Right atrium auricular region (tissue), 2 donors: ENCODE measurements at places on chromosomes 1 and 21. TPM values are rescaled to one million over a fixed set of nuclear protein-coding genes. Genes with fewer than 3 reads are reported as not detected.

GRCh38 chr1:12525311-12526181 lies 92.5 kb downstream of the DHRS3 start:
- DNase-seq, result peak; percentile 87

DNA sequence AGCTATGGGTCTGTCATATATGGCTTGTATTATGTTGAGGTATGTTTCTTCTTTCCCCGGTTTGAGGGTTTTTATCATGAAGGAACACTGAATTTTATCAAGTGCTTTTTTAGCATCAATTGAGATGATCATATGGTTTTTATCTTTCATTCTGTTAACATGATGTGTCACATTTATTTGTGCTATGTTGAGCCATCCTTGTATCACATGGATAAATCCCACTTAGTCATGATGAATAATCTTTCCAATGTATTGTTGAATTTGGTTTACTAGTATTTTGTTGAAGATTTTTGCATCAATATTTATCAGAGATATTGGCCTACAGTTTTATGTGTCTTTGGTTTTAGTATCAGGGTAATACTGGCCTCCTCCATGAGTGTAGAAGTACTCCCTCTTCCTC lies 61.7 kb downstream of the GPR137B start:
- no peak for DNase-seq

- no peak for DNase-seq
Measured at GRCh38 chr21:46424039-46424591, 34.6 kb upstream of the DIP2A start.

The CRYAA gene
- not detected for total RNA-seq

DNA sequence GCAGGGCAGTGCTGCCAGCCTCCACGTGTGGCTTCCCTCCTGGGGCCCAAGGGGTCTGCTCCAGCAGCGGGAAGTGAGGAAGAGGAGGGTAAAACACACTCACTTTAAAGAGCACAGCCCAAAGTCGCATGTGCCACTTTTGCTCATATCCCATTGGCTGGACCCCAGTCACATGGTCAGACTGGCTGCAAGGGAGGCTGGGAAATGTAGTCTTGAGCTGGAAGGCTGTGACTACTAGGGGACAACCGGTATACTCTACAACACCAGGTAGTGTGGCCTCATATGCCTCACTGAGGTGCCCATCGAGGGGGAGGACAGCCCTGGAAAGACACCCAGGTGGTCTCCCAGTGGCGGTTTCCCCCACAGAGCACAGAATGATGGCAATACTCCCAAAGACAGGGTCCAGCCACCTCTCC lies 45.2 kb downstream of the CAMK2N1 start:
- no peak for DNase-seq

GRCh38 chr1:89971600-89971999 lies 23.3 kb upstream of the ZNF326 start:
- DNase-seq, result no peak

- no peak for DNase-seq
Measured at GRCh38 chr1:173749137-173749536, 34.4 kb downstream of the KLHL20 start.

DNA sequence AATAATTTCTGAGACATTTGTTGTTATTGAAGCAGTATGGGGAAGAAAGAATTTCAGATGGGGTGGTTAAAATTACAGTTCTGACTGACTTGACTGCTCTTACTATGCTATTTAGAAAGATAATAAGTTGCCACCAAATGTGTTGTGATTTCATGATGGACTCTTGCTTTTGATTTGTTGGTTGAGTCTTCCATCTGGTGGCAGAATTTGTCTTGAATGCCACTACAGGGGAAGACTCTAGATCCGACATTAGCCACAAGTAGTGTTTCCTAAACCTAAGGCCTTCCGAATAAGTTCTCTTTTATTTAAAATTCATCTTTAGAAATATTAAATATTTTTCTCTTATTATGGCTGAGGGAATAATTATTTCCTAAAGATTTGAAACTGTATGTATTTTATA lies 190.9 kb upstream of the ADGRL4 start:
- DNase-seq, result no peak

DNA sequence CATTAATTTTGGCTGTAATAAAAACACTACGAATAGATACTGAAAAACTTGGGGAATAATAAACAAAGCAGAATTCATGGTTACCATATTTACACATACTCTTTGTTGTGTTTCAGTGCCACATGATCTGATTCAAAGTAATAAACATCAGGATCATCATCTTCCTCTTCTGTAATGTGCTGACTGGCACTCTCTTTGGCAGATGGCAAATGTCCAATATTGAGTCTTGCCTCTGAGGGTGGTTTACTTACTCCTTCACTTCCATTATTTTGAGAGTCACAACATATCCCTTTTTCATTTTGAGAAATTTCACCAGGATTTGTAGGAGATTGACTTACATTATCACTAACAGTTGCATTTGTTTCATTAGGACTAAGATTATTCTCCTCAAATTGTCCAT lies 50.7 kb downstream of the ZZZ3 start:
- DNase-seq, result no peak

DNA sequence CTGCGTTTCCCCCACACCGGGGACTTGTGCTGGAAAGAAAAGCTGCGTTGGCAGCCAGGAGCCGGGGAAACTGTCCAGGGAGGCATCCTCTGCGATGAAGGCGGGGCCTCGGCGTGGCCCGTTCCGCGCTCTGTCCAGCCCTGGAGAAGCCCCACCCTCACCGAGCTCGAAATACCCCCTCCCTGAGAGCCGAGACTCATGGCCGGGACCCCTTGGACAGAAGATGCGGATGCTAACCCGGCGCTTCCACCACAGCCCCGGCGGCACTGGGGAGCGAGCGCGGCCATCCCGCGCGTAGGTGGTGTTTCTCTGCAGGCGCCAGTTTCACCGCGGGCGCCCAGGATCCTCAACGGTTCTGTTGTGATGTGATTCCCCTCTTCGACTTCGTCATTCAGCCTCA lies 31.6 kb downstream of the PDE9A start:
- DNase-seq, result no peak

The C4BPA gene
- not detected for total RNA-seq

DNA sequence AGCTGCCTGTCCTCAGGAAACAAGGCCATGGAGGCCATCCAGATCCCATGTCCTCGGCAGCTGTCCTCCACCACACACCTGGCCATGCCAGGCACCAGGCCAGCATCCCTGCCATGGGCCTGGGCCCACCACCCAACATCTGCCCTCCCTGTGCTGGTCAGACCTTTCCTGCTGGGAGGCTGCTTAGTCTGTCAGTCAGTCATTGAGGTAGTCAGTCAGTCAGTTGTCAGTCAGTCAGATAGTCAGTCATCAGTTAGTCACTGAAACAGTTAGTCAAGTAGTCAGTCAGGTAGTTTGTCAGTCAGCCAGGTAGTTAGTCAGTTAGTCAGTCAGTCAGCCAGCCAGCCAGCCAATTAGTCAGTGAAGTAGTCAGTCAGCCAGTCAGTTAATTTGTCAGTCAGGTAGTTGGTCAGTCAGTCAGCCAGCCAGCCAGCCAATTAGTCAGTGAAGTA lies 17.2 kb downstream of the KRTAP10-1 start:
- DNase-seq, result no peak

The ATF3 gene
- 12.6 TPM for total RNA-seq

The COL6A1 gene
- 201 TPM for total RNA-seq

- DNase-seq, result no peak
Measured at GRCh38 chr1:206446688-206447421, 23.4 kb upstream of the IKBKE start.

GRCh38 chr1:203197625-203198024 lies 11.1 kb upstream of the CHI3L1 start:
- DNase-seq, result no peak

The C1orf141 gene
- not detected for total RNA-seq

GRCh38 chr21:42983103-42983502 lies 8.7 kb downstream of the PKNOX1 start:
- no peak for DNase-seq

DNA sequence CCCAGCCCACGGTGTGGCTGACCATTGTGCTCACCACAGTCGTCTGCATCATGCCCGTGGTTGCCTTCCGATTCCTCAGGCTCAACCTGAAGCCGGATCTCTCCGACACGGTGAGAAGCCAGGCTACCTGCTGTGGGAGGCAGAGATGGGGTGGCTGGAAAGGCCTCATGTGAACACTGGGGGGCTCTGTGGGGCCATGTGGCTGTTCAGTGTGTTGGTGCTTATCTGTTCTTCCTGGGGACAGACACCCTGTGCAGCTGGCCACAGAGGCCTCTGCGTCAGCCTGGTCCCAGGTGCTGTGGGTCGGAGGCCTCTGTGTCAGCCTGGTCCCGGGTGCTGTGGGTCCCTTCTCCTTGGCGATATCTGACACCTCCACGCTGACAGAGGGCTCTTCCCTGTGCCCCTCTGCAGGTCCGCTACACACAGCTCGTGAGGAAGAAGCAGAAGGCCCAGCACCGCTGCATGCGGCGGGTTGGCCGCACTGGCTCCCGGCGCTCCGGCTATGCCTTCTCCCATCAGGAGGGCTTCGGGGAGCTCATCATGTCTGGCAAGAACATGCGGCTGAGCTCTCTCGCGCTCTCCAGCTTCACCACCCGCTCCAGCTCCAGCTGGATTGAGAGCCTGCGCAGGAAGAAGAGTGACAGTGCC lies 23.2 kb downstream of the ATP8B2 start:
- DNase-seq, result no peak

DNA sequence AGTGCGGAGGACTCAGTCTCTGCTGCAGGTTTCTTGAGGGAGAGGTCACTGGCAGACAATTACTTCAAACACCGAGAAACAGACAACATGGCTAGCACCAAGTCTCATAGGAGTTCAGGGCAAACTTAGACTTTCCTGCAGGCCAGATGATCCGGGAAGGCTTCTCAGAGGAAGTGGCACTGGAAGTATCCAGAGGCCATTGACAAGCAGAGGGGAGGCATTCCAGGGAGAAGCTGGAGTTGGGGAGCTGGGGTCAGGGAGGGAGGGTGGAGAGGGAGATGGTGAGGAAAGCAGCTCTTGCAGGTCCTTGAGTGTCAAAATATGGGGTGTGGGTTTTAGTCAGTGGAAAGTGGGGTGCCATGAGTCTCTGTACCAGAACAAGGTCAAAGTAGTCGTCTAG lies 147.9 kb downstream of the KAZN start:
- no peak for DNase-seq
